ENCODE measurements at places on chromosomes 7 and 10.

GRCh38 chr10:101878869-101879268, 35.3 kb upstream of the KCNIP2 start:
- DNase-seq, result no peak

- DNase-seq, result no peak
These were observed 122.6 kb downstream of the ITIH5 start for GRCh38 chr10:7544203-7544602.

GRCh38 chr7:99752356-99752755, 17.4 kb upstream of the CYP3A7 start:
- DNase-seq, result peak; percentile 20

GRCh38 chr7:64633401-64633800, 32.5 kb upstream of the ZNF107 start:
- DNase-seq, result no peak

GRCh38 chr10:49613165-49613881, 514 bp upstream of the CHAT start:
- no peak for DNase-seq
